ENCODE measurements at places on chromosomes 5 and 9.

GRCh38 chr5:118195211-118195610 is 793.1 kb downstream of the DTWD2 start:
- DNase-seq = no peak

DNA sequence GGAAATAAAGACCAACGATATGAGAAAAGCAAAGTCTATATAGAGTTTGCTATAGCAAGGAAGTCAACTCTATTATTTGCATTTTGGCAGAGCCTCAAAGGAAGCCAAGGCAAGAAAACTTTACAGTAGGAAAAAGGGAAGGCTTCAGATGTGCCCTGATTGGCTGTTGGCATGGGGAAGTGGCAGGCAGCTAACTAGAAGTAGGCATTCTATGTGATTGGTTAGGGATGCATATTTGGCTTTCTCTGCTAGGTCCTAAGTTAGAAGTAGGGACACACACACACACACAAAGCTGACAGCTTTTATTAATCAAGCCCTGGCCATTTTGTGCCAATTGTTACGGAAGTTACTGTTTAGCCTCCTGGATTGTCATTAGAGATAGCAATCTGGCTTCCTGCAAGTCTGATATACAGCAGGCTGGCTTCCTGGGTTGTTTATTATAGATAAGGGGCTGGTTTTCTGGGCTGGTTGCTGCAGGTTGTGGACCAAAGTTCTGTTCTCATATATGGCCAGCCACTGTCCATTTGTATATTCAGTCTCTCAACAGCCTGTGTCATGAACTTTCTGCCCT is 308.1 kb upstream of the GRAMD2B start:
- DNase-seq = no peak

DNA sequence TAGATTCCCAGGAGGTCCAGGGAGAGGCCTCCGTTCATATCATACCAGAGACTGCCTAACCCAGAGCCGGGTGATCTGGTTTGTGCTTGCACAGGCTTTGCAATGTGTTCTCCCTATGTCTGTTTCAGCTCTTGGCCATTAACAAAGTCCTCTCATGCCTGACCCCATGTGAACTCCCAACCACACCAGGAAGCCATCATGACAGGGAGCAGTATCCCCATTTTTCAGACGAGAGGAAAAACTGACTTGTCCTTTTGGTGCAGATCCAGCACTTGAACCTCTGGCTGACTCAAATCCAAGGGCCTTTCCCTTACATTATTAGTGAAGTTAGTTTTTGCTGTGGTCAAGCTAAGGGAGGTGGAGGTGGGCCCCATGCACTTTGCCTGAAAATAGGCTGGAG is 58.4 kb downstream of the TEX10 start:
- no peak for DNase-seq

- no peak for DNase-seq
These were observed 134.5 kb downstream of the GNAQ start for GRCh38 chr9:77896938-77897667.

DNA sequence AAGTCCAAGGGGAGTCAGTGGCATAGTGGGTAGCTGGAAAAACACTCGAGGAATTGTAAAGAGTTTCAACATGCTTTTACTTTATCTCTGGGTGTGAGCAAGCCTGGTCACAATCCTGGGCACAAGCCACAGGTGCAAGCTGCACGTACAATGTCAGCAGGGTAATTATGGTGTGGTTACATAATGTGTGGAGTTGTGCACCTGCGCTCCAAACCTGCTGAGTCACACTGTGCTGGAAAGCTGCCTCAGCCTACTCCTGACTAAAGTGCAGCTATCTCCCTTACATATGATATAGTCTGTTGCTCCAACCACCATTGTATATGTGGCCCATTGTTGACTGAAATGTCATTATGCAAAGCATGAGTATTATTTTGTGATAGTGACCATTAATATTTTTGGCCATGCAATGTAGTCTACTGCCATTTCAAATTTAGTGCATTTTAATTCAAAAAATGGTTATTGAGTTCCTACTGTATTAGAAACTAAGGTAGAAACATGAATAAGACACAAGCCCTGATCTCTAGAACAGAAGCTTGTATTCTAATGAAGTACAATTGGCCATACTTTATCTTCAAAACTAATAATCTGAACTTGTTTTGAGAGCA is 160.9 kb upstream of the SLC30A5 start:
- no peak for DNase-seq

GRCh38 chr5:14908172-14908571 is 36.6 kb upstream of the ANKH start:
- no peak for DNase-seq

GRCh38 chr9:129811967-129812363 is 9.0 kb downstream of the TOR1B start:
- DNase-seq = no peak

DNA sequence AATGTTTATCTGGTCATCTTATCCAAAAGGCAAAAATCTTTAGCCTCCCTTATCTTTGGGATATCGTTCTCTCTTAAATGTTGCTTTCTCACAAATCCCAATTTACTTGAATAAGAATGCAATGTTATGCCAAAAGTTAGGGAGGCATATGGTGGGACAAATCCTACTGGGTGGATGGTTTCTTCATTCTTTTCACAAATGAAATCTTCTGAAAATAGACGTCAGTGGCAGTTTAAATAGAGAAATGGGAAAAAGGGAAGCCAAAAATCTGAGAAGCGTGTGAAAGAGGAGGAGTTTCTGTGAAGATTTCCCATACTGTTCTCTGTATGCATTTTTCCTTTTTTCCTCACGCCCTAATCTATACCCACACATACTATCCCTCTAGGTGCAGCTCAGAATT is 2.5 kb upstream of the PCDHAC1 start:
- DNase-seq = no peak

- DNase-seq = no peak
These were observed 35.6 kb downstream of the TRIO start for GRCh38 chr5:14178671-14179211.

Data from right kidney (tissue), 9 donors.